ENCODE measurements at places on chromosomes 16 and 17.
A peak's percentile ranks its signal among the peaks of the same experiment; 100 is the strongest.

DNA sequence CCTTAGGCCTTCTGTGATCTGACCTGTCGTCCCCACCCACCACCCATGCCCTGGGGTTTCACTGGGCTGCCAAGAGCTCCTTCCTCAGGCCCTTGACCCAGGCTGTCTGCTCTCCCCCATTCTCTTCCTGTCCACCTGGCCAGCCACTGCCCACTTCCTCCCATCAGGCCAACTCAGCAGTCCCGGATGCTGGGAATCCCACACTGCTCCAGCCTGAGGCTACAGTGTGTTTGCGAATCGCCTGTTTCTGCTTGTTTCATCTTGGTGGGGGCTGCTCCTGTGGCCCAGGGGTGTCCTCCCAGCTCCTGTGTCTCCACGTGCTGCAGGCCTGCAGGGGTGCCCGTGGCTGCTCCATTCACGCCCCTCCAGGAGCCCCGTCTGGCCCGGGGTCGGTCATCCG lies 839 bp upstream of the METRN start:
- peaks cover 17% of the 10 kb centered on the region for H3K4me1 ChIP-seq
- DNase-seq: no peak
- no peak overlapping the region for H3K27ac ChIP-seq
- H3K4me3 ChIP-seq: no peak overlapping the region
- no peaks in the 10 kb centered on the region for H3K27me3 ChIP-seq

DNA sequence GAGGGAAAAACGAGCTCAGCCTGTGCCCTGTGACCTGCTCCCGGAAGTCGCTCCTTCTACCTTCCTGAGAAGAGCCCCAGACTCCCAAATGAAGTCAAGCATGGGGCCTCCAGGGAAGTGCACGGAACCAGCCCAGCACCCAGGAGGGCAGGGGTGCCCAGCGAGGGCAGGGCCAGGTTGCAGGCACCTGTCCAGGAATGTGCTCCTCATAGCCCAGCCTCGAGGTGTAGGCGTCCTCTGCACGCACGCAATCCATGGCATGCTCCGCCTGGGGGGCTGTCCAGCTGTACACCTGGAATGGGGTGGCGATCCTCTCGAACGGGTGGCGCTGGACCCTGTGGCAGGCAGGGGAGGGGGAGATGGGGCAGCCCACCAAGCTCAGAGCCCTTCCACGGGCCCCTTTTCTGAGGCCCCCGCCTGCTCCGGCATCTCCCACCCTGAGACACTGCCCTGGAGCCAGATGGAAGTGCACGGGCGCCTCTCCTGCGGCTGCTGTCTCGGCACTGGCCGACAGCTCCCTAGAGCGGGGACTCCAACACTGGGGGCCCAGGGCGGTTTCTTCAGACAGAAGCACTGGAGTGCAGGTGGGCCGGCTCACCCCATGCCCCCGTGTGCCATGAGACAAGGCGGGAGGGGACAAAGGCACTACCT lies 10.9 kb downstream of the CLUH start:
- no peak overlapping the region for H3K4me3 ChIP-seq
- H3K27ac ChIP-seq: no peak overlapping the region
- peaks cover 27% of the 10 kb centered on the region for H3K36me3 ChIP-seq

DNA sequence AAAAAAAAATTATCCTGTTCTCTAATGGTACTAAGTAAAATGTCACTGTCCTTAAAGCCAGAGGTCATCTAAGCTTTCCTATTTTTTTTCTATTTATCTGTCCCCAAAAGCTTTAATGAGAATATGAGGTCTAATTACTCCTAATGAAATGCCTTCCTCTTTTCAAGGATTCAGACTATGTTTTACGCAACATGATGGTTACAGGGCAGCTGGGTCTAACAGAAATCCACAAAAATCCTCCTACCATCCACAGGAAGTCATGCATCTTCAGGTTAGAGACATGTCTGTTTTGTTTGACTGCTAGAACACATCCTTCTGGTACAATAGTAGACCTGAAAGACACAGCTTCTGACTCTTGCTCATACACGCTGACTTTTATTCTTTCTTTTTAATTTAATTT lies 29.7 kb upstream of the NSRP1 start:
- H3K27me3 ChIP-seq: no peaks in the 10 kb centered on the region
- no peak overlapping the region for H3K27ac ChIP-seq
- no peaks in the 10 kb centered on the region for H3K4me1 ChIP-seq
- no peaks in the 10 kb centered on the region for H3K36me3 ChIP-seq
- no peak overlapping the region for H3K4me3 ChIP-seq

- H3K27ac ChIP-seq: no peak overlapping the region
- no peaks in the 10 kb centered on the region for H3K27me3 ChIP-seq
- H3K4me3 ChIP-seq: no peak overlapping the region
- no peak for DNase-seq
These were observed 14.3 kb downstream of the TMEM100 start for GRCh38 chr17:55708175-55708974.

DNA sequence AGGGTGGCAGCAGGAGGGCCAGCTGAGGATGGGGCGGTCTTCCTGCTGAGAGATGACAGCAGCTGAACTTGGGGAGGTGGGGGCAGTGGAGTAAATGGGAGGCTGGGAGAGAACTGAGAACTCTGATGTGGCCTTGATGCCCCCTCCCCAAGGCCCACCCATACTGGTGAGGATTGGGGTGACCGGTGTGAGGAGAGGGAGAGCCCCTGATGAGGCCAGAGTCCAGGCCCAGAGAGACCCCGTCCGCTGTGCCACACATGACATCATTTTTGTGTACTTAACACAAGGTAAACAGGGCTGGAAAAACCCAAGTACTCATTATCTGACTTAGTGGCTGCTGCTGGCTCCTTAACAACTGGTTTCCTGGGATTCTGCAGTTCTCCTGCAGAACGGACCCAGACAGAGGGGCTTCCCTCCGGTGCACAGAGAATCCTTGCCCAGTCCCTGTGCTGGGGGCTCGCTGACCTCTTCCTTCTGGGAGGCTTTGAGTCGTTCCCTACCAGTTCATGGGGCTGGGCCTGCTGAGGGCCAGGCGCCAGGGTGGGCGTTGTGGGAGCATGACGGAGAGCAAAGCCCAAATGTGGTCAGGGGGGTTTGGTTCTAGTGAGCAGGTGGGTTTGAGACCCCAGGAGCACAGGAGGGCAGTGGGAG lies 207.6 kb downstream of the RAB11FIP4 start:
- no peaks in the 10 kb centered on the region for H3K27me3 ChIP-seq
- H3K4me1 ChIP-seq: peaks cover 10% of the 10 kb centered on the region
- no peak for DNase-seq
- H3K27ac ChIP-seq: peak overlapping the region; percentile 14

DNA sequence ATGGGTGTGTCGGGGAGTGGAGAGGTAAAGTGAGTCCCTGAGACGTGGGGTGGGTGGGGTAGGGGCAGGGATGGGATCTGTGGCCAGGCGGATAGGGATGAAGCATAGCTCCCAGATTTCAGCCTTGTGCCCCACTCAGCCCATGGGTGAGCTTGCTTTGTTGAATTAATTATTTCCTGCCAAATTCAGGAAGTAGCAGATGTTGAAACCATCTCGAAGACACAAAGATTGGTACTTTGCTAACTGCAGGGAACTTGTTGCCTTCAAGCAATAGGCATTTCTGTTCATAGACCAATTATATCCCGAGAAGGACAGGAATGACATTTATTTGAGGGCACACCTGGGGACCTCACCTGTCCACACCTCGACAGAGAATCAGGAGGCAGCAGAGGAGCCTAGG lies 11.0 kb upstream of the C16orf74 start:
- no peaks in the 10 kb centered on the region for H3K27me3 ChIP-seq
- H3K4me3 ChIP-seq: no peak overlapping the region
- H3K36me3 ChIP-seq: no peaks in the 10 kb centered on the region

DNA sequence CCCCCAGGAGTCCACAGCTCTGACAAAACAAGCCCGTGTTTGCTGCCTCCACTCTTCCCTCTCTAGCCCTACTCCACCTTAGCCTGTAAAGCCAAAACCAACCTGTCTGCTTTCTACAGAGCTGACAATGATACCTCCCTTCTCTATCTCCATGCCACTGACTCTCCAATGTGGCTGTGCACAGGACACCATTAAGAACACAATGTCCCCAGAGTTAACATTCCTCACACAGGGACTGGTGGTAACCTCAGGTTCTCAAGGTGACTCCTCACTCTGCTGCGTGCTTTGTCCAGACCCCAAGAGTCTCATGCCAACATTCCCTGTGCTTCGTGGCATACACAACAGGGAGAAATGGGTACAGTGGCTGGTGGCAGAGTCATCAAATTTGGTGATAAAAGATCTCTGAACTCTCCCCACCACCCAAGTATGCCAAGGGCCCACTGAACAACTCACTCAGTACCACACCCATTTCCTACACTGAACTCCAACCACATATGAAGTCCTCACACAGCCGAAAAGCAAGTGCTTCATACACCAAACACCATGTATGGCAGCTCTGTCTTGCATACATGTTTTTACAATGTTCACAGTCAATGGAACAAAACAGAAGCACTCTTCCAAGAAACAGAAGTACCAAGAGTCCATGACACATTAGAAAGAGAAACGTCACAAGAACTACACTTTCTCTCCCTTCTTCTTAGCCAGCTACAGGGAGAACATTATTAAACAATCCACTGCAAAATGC lies 21.1 kb downstream of the CSNK2A2 start:
- H3K36me3 ChIP-seq: peaks cover 23% of the 10 kb centered on the region
- H3K27me3 ChIP-seq: no peaks in the 10 kb centered on the region
- no peaks in the 10 kb centered on the region for H3K4me1 ChIP-seq
- H3K27ac ChIP-seq: no peak overlapping the region

DNA sequence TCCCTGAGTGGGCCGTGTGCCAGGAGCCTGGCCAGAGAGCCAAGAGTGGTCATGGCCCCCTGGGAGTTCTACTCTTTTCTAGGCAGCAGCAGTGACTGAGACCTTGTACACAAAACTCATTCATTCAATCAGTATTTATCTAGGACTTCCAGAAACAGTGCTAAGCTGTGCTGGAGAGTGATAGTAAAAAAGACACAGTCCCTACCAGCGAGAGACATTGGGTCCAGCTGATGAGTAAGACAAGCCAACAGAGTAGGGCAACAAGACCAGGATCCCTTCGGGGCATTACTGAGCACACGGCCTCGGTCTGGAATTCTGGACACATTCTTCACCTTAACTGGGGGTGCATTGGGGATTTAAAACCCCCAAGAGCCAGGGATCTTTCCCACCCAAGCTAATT lies 20.2 kb downstream of the CBX4 start:
- peaks cover 14% of the 10 kb centered on the region for H3K4me1 ChIP-seq
- no peak for DNase-seq
- no peak overlapping the region for H3K27ac ChIP-seq

GRCh38 chr17:64120159-64120810 lies 9.7 kb downstream of the ERN1 start:
- no peak for DNase-seq
- H3K4me3 ChIP-seq: no peak overlapping the region
- H3K4me1 ChIP-seq: peaks cover 24% of the 10 kb centered on the region
- peak overlapping the region; percentile 71 for H3K27ac ChIP-seq

DNA sequence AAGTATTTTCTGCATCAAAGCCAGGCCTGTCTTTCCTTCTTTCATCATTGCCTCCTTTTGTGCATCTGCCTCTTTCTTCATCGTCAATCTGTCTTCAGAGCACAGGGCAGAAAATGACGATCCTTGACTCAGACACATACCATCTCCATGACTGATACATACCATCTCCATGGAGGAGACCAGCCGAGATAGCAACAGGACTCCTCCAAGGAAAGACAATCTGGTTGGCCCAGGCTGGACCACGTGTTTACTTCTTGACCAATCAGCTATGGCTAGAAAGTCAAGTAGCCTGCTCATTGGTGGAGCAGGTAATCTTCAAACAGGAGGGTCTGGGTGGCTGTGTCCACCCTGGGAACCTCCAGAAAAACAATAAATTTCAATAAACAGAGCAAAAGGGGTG lies 164.6 kb downstream of the CPPED1 start:
- H3K27me3 ChIP-seq: no peaks in the 10 kb centered on the region
- H3K4me3 ChIP-seq: no peak overlapping the region
- no peaks in the 10 kb centered on the region for H3K36me3 ChIP-seq
- DNase-seq: no peak

GRCh38 chr16:53041320-53042051 lies 11.2 kb downstream of the CHD9NB start:
- no peak overlapping the region for H3K27ac ChIP-seq
- no peak for DNase-seq
- no peaks in the 10 kb centered on the region for H3K4me1 ChIP-seq
- no peaks in the 10 kb centered on the region for H3K27me3 ChIP-seq

GRCh38 chr16:8632675-8633182 lies 11.2 kb downstream of the METTL22 start:
- H3K36me3 ChIP-seq: peaks cover 51% of the 10 kb centered on the region
- DNase-seq: no peak
- H3K4me1 ChIP-seq: no peaks in the 10 kb centered on the region
- no peak overlapping the region for H3K4me3 ChIP-seq

DNA sequence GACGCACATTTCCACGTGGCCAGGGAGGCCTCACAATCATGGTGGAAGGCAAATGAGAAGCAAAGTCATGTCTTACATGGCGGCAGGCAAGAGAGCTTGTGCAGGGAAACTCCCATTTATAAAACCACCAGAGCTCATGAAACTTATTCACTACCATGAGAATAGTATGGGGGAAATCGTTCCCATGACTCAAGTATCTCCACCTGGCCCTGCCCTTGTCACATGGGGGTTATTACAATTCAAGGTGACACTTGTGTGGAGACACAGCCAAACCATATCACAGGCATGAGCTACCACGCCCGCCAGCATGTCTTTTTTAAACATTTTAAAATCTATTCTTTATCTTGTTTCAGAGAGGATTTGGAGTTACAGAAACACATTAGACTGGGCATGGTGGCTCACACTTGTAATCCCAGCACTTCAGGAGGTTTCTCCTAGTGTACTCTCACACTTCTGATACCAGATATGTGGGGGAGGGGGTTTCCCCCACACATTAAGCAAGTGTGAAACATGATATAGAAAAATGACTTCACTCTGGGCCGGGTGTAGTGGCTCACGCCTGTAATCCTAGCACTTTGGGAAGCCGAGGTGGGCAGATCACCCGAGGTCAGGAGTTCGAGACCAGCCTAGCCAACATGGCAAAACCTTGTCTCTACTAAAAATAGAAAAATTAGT lies 5.6 kb upstream of the ATMIN start:
- no peaks in the 10 kb centered on the region for H3K4me1 ChIP-seq
- no peak overlapping the region for H3K27ac ChIP-seq
- no peak overlapping the region for H3K4me3 ChIP-seq
- H3K27me3 ChIP-seq: no peaks in the 10 kb centered on the region
- peaks cover 4% of the 10 kb centered on the region for H3K36me3 ChIP-seq

- peaks cover 2% of the 10 kb centered on the region for H3K36me3 ChIP-seq
- H3K27me3 ChIP-seq: no peaks in the 10 kb centered on the region
- no peak overlapping the region for H3K4me3 ChIP-seq
- H3K4me1 ChIP-seq: peaks cover 5% of the 10 kb centered on the region
- peak; percentile 66 for DNase-seq
These were observed 55.9 kb upstream of the ADCY7 start for GRCh38 chr16:50210266-50211038.

GRCh38 chr17:41551365-41551764 lies 20.5 kb downstream of the KRT9 start:
- peaks cover 5% of the 10 kb centered on the region for H3K27me3 ChIP-seq
- H3K36me3 ChIP-seq: no peaks in the 10 kb centered on the region
- H3K4me1 ChIP-seq: peaks cover 6% of the 10 kb centered on the region
- H3K4me3 ChIP-seq: no peak overlapping the region
- H3K27ac ChIP-seq: no peak overlapping the region

- no peak overlapping the region for H3K27ac ChIP-seq
- H3K27me3 ChIP-seq: no peaks in the 10 kb centered on the region
- H3K4me1 ChIP-seq: peaks cover 8% of the 10 kb centered on the region
These were observed 306.0 kb downstream of the MAF start for GRCh38 chr16:79294568-79294967.

GRCh38 chr17:38908676-38909181 lies 16.7 kb upstream of the LASP1NB start:
- H3K27ac ChIP-seq: peak overlapping the region; percentile 28
- H3K36me3 ChIP-seq: peaks cover 4% of the 10 kb centered on the region
- peaks cover 26% of the 10 kb centered on the region for H3K4me1 ChIP-seq
- DNase-seq: no peak
- no peaks in the 10 kb centered on the region for H3K27me3 ChIP-seq
- H3K4me3 ChIP-seq: no peak overlapping the region

Data from liver (tissue), 10 donors.